IPS DF 19.7 (cell line): ENCODE measurements at places on chromosomes 12 and 14.

DNA sequence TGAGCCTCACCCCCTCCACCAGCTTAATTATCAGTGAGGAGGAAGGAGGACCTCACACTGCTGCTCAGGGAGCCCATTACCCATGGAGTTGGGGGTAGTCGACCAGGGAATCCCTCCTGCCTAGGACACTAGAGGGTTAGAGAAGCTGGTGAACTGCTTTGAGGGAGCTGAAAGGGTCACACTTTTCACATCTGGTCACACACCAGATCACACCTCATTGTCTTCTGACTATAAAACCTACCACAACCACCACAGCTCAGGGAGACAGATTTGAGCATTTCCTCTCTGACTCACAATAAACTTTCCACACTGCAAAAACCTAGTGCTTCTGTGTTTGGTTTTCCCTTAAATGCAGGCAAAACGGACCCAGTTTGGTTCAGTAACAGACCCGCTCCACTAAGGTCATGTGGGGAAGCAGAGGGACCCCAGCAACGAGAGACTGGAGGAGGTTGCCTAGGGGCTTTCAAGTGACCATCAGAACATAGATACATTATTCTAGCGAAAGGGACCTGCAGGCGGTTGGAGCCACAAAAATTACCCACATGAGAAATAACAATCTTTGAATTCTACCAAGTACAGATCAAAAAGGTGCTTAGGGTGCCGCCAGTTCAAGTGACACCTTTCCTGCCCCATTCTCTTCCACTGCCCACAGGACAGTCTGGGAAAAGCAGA, 151.4 kb upstream of the AVPR1A start:
- DNase-seq, result no peak

- no peak for DNase-seq
Measured at GRCh38 chr12:78870539-78870938, 6.0 kb downstream of the SYT1 start.

DNA sequence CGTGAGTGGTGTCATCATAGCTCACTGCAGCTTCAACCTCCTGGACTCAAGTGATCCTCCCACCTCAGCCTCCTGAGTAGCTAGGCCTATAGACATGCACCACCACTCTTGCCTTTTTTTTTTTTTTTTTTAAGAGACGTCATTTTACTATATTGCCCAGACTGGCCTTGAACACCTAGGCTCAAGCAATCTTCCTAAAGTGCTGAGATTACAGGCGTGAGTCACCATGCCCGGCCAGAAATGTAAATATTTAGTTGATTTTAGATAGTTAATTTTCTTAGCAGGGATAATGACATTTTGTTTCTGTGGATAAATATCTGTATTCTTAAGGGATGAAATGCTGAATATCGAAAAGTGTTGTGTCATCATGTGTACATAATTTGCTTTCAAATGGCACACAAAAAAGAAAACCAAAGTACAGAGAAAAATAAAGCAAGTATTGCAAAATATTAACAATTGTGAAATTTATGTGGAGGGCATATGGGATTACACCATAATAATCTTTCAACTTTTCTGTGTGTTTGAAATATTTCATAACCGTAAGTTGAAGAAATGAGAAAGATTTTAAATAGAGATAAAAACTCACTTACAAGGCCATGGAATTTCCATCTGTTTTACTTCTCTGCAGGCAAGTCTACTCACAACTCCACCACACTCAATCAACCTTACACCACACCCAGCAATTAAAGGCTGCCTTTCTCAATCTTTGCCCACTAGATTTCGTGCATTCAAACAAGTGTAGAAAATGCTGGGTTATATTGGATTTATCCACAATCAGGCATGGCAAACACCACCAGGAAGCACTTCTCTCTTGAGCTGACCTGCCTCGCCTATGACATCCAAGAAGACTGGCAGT, 93.7 kb downstream of the SPTSSA start:
- no peak for DNase-seq

DNA sequence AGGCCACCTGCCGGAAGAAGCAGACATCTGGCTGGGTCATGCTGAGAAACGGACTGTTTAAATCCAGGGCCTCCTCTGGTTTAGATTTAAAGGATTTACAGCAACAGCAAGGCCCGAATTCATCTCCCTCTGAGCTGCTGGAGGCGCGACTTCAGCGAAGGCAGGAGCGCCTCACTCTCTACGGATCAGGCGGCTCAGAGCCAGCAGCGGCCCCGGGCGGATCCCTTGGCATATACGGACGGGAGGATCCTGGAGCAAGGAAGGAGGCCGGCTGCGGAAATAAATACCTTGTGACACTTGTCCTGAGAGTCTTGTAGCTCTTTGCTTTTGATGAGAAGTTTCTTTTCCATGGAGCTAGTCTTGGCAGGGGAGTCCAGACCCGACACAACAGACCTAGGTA, 92.4 kb downstream of the CIT start:
- no peak for DNase-seq

DNA sequence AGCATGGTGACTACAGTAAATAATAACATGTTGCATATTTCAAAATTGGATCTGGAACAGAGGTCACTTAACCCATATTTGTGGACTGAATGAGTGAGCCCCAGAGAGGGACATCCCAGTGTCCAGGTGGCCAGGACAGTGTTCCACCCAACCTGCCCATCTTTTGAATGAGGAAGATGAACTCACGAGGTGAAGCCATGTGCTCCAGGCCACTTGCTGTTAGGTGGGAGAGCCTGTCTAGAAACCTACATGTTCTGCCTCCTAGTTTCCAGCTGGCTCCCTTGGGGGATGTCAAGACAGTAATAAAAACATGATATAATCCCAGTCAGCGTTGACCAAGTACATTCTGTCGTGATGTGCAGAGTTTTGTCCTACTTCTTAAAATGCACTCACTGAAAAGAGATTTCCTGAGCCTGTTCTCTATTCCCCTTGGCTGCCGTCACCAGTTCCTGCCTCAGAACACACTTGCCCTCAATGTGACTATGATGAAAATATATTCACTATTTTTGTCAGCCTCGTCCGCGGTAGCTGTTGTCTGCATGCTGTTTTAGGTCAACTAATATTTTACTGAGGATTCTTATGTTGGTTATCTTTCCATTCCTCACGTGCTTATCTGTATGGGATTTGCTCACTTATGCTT, 25.7 kb downstream of the TSPAN9 start:
- DNase-seq, result no peak

DNA sequence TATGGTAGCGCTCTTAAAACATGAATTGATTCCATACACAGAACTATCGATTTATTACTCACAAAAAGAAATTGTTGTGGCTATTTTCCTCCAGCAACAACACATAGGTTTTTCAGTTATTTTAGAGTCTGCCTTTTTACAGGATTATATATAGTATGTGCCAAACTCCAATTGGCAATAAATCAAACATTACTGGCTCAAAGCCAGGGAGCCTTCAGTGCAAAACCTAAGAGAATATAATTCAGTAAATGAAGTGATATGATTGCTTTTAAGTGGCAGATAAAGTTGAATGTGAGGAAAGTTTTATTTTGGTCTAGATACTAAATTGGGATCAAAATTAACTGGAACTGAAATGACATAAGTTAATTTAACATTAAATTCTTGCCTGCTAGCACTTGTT, 234.8 kb downstream of the PIK3C2G start:
- DNase-seq, result no peak

DNA sequence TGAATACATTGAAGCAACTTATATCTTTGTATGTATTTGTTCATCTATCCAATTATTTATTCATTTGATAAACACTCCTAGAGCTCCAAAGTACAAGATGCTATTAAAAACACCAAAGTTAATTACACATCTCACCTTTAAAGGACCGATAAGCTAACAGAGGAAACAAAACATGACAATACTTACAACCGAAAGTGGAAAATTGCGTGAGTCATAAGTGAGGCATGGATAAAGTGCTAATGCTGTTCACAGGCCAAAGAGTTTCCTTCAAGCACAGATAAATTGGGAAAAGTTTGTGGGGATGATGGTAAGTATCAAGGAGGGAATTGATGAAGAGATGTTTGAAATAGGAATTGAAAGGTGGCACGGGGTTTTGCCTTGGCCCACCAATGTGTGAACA, 172.8 kb upstream of the KITLG start:
- DNase-seq, result no peak

- no peak for DNase-seq
Measured at GRCh38 chr12:131321988-131322387, 368.3 kb downstream of the ADGRD1 start.

GRCh38 chr12:108253540-108253939, 85.6 kb downstream of the CMKLR1 start:
- no peak for DNase-seq

- no peak for DNase-seq
Measured at GRCh38 chr12:95335948-95336347, 118.3 kb downstream of the VEZT start.

- no peak for DNase-seq
Measured at GRCh38 chr12:117844114-117844830, 124.5 kb downstream of the KSR2 start.

DNA sequence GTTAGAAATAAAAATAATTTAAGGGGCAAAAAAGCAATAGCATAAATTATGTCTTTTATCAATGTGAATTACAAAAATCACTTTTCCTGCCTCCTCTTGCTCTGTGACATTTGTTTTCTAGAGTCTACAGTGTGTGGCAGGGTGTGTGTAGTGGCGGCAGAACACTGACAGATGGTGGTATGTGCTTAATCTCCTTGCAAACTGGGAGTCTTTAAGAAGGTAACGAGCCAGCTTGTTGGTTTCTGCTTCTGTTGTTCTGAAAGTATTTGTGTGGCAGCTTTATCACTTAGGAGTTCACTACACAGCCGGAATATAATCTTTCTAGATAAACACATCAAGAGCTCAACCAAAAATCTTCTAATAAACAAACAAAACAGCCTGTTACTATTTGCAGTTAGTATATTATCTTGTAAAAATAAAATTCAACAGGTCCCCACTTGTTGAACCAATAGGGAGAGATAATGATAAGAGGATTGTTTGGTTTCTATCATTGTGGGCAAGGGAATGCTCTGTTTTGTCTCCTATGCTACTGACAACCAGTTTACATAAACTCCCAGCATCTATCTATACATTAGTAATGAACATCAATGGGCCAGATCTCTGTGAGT, 13.0 kb downstream of the CDKL1 start:
- DNase-seq, result no peak

- no peak for DNase-seq
Measured at GRCh38 chr12:42586268-42586667, 3.3 kb downstream of the PRICKLE1 start.

- DNase-seq, result no peak
Measured at GRCh38 chr14:103528587-103529382, at the start of gene TRMT61A. TRMT61A (plus strand) TSS chr14:103529196; CDS start chr14:103529979, 783 bp downstream.

DNA sequence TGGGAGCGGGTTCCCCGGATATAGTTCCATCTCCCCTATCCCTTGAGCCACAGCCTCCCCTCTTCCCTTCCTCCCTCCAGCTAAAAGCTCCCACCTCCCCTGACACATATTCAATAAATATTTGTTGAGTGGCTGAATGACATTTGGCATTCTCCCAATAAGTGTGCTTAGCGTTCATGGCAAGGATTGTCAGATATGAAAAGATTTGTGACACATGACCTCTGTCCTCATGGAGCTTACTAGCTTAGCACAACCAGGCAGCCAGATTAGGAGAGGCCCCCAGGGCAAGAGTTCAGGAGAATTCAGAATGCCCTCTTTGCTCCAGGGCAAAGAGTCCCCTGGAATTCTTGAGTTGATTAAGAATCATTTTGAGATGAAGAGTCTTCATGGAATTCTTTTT, 22.5 kb upstream of the SLC6A12 start:
- no peak for DNase-seq

DNA sequence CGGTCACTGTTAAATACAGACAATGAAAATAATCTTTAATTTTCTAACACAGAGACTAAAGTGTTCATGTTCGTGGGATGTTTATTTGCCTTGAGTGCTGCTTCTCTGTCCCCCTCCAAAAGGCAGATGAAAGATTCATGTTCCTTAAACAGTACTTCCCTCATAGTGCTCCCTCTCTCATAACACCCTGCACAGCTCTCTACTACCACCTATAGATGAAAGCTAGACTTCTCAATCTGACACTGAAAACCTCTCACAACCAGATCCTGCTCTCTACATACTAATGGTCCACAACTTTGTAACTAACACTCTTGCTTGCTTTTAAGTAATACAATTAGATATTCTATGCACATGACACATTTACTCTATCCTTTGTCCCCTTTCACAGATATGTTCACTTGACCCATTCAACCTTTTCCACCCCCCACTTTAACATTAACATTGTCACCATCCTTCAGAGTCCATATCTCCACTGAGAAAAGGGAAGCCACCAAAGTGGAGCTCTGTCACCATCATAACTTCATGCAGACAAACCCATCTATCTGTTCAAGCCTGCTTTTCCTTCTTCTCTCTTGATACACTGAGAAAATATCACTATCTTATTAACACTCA, 266.4 kb upstream of the USP15 start:
- peak; percentile 30 for DNase-seq

- DNase-seq, result no peak
Measured at GRCh38 chr14:96162741-96163140, 41.9 kb upstream of the BDKRB2 start.

DNA sequence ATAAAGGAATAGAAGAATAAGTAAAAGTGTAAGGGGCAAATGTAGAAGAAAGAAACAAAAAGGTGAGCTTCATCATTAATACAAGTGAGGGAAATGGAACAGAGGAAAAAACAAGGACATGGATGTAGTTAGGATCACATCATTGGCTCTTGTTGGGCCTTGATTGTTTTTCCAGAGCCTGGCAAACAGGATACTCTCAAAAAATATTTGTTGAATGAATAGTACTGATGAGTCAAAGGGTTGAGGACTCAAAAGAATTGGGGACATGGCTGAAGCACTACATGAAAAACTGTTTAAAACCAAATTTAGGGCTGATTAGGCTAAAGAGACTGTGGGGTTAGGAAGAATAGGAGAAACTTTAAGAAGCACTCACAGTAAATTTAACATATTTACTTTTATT, 11.4 kb upstream of the SRP54 start:
- DNase-seq, result no peak

DNA sequence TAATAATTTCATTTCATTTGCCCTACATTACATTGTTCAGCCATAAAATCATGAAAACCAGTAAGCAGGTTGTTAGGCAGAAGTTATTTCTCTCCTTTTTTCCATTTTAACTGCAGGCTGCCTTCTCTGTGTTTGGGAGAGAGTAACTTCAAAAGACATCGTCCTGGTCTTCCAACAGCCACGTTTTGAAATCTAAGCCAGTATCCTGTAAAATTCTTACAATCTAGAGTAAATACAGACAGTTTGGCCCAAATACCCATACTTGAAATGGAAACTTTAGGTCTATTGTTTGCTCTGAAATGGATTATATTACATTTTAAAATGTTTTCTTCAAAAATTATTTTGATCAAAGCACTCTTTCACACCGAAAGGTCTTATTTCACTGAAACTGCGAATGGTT, 66.1 kb upstream of the SLCO1C1 start:
- no peak for DNase-seq

DNA sequence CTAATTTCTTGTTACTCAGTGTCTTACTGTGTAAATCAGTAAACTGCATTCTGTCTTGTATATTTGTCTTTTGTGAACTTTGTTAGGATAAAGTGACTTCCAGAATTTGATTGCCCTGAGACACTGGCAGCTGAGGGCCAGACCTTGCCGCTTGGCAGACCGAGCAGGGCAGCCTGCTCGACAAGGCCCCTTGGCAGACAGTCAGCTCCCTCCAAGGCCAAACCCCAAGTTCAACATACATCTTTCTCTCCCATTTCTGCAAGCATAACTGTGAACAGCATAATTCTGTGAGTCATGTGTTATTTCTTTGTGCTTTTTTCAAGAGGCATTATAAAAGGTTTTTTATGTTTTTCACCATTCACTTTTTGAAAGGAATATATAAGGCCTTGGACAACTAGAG, 39.2 kb upstream of the BMAL2 start:
- no peak for DNase-seq
